ENCODE measurements at places on chromosomes 6 and 20.

DNA sequence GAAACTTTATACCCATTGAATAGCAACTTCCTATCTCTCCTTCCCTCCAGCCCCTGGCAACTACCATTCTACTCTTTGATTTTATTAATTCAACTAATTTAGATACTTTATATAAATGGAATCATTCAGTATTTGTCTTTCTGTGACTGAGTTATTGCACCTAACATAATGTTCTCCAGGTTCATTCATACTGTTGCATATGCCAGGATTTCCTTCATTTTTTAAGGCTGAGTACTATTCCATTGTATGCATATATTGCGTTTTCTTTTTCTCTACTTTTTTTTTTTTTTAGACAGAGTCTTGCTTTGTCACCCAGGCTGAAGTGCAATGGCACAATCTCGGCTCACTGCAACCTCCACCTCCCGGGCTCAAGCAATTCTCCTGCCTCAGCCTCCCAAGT lies 49.5 kb upstream of the BEND6 start:
- DNase-seq = no peak

GRCh38 chr6:163889904-163890514 lies 475.5 kb downstream of the QKI start:
- no peak for DNase-seq

DNA sequence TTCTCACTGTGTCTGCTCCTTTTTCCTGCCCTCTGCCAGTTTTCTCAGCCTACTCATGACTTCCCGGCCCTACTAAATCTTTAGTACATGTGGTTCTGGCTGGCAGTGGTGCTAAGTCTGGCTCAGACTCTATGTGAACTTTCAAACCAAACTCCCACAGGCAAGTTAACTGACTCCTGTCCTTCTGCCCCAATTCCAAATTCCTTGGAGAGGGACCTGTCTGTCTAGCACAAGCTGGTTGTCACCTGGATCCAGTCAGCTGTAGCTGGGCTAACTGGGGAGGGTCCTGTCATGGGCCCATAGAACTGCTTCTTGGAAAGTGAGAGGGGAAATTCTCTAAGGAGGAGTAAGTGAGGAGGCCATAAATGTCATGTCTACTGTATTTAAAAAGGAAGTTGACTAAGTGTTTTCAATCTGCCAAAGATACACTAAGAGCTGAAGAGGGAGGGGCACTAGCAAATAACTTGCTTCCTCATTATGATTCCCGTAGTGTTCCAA lies 240.1 kb downstream of the KCNQ5 start:
- peak; percentile 15 for DNase-seq

GRCh38 chr6:155850408-155850841 lies 394.8 kb upstream of the NOX3 start:
- DNase-seq = no peak

GRCh38 chr20:22400440-22400839 lies 183.9 kb downstream of the FOXA2 start:
- no peak for DNase-seq

DNA sequence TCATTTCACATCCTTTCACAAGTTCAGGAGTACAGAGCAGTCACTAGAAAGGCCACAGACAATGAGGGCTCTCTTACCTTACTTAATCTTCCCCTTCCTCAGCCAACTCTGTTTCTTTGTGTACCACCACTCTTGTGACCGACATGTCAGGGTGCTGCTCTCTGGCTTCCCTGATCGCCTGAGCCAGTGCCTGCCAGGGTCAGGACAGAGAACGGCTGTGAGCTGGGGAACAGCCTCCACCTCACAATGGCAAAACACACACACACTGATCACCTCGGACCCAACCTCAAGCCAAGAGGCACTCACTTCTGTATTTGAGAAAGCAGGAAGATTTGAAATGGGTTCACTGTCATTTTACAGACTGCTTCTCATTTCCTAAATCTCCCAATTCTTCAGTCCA lies 30.8 kb downstream of the SMLR1 start:
- no peak for DNase-seq
